Stimulated activated CD8-positive, alpha-beta memory T cell treated with anti-CD3 and anti-CD28 coated beads, Interleukin-4, amount 100 ng/mL, for 24 hours (primary cell): ENCODE measurements at places on chromosomes 11 and 22.

GRCh38 chr11:125449565-125449964, 46.5 kb downstream of the FEZ1 start:
- DNase-seq = no peak

- DNase-seq = no peak
Measured at GRCh38 chr11:64017945-64018224, 17.8 kb upstream of the FLRT1 start.

DNA sequence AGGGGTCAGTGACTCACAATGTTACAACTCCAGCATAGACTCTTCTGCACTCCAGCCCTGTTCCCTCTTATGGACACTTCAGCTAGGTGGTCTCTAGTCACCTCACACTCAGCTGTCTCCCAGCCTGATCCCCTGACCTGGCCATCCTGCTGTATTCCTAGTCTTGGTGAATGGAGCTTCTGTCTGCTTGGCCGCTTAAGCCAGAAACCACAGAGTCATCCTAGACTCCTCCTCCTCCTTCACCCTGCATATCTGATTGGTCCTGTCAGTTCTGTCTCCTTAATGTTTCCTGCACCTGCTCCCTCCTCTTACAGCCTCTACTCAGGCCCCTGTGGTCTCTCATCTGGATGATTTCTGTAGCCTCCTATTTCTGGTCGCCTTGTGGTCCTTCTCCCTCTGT, 144.9 kb downstream of the HIPK3 start:
- DNase-seq = no peak

DNA sequence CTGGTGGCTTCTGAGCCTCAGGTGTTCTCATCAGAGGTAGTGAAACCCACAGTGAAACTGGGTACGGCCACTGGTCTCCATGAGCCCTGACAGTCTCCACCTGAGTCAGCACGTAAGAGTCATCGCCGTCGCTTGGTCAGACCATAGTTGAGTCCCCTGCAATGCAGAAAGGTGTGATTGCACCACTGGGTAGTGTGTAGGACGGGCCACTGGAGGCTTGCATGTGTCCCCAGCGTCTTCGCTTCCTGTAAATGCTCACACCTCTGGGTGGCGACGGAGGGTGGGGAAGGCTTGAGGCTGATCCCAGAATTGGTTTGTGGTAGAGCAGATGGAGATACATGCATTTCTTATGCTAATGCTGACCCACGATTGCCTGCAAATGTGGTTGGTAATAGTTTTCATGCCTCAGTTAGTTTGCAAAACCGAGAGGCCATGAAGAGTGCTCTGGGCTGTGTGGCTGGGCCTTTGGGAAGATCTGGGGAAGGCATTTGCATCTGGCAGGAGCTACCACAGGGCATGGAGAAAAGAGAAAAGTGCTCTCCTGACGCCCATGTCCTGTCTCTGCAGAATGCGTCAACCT, 26.5 kb downstream of the CTTN start:
- no peak for DNase-seq

DNA sequence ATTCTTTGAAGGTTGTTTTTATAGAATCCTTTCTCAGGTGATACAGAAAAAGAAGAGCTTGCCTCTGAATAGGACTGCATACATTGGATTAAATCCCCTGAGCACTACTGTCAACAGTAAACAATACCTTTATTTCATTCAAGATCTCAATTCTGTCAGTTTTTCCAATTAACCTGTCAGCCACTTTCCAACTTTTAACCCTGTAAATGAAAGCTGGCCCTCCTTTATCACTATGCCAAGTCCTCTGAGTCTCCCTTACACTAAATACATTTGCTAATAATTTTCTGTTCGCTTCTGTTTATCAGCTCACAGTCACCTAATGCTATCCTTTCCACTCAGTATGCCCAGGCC, 213.7 kb upstream of the ARHGAP42 start:
- no peak for DNase-seq

GRCh38 chr22:30940685-30941362, 27.8 kb downstream of the MORC2 start:
- DNase-seq = peak; percentile 12

GRCh38 chr22:21033895-21034294, 1.5 kb upstream of the SLC7A4 start:
- DNase-seq = no peak

GRCh38 chr11:12925520-12925919, 83.6 kb upstream of the RASSF10 start:
- no peak for DNase-seq

GRCh38 chr11:69280994-69281393, 13.0 kb upstream of the MYEOV start:
- DNase-seq = no peak

GRCh38 chr11:20600551-20600950, 1.1 kb downstream of the SLC6A5 start:
- no peak for DNase-seq

DNA sequence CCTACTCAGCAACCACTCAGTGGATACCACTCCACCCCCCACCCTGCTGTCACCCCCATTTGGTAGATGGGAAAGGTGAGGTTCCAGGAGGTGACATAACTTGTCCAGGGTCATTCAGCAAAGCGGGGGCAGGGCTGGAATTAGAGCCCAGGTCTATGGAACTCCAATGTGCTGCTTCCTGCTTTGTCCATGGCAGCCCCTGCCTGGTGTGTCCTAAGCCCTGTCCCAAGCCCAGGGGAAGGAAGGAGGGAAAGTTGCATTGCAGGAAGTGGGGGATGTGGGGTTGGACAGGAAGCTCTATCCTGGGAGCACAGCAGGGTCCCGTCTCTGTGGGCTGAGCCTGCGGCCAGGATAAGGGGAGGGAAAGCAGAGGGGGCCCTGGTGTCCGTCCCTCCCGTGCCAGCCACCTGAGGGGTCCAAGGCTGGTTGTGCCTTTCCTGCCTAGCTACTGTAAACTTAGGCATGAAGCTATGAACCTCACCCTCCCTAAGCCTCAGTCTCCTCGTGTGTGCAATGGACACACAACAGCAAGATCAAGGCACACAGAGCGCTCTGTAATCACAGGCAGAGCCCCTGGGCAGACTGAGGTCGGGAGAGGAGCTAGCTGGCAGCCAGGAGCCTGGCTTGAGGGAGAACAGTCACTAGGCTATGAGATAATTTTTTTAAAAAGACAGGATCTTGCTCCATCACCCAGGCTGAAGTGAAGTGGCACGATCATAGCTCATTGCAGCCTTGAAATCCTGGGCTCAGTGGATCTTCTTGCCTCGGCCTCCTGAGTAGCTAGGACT, 12.9 kb downstream of the GAL3ST1 start:
- no peak for DNase-seq

GRCh38 chr11:130181295-130182272, 22.0 kb downstream of the ST14 start:
- no peak for DNase-seq

- no peak for DNase-seq
Measured at GRCh38 chr11:106821826-106822225, 196.4 kb downstream of the GUCY1A2 start.

GRCh38 chr11:111350811-111351210, 28.3 kb downstream of the POU2AF1 start:
- DNase-seq = no peak

DNA sequence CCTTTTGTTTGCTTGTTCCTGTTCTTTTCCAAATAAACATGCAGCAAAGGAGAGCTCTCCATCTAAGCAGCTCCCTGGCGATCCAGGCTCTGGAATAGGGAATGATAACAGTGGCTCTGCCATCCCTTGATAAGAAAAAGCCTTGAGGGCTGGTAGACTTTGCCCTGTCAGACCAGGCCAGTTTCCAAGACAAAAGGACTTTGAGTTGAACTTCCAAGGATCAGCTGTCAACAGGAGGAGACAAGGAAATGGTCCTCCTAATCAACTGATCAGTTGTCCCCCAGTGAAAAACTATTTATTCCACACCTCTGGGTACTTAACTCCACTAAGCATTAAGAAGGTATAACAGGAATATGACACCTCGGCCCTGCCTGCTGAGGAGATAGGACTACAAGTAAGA, 127.8 kb downstream of the PARVA start:
- DNase-seq = no peak

- no peak for DNase-seq
Measured at GRCh38 chr11:76577226-76577920, 93.2 kb downstream of the LRRC32 start.

DNA sequence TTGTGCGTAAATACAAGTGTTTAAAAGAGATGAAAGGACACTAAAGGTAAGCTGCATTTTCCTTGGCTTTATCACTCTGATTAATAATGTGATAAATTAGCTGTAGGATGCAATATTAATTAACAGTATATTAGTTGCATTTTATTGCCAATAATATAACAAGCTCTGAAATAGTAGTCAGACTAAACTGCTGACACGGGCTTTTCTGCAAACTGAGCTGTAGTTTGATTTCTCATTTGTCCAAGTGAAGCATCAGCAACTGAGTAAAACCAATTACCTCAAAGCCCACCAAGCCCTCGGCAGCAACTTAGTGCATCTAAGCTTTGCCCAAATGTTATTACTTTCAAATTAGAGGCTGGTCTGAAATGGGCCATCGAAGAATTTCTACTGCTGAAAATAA, 33.5 kb downstream of the ARL14EP start:
- DNase-seq = no peak

DNA sequence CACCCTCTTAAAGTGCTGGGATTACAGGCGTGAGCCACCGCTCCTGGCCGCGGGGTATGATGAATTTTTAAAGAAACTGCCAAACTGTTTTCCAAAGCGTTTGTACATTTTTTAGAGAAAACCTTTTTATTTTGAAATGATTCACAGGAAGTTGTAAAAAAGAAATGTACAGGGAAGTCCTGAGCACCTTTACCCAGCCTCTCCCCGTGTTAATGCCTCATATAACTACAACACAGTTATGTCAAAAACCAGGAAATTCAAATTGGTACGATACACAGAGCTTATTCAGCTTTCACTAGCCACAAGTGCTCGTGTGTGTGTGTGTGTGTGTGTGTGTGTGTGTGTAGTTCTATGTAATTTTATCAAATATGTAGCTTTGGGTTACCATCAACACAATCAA, 7.0 kb upstream of the FAM118A start:
- no peak for DNase-seq

DNA sequence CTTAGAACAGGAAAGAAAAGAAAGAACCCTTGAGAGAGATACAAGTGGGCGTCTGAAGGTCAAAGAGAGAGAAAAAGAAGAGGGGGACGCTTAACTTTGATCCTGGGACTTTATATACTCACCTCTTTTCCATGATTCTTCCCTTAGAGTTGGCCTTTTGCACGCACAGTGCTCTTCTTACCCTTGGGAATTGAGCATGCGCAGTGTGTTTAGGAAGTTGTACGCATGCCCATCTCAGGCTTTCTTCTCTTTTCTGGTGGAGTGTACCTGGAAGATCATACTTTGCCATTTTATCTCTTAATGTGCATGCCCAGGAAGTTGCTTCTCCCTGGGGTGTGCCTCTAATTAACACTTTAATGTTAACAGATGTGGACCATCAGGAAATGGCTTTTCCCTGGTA, 229.6 kb upstream of the ANO3 start:
- no peak for DNase-seq

DNA sequence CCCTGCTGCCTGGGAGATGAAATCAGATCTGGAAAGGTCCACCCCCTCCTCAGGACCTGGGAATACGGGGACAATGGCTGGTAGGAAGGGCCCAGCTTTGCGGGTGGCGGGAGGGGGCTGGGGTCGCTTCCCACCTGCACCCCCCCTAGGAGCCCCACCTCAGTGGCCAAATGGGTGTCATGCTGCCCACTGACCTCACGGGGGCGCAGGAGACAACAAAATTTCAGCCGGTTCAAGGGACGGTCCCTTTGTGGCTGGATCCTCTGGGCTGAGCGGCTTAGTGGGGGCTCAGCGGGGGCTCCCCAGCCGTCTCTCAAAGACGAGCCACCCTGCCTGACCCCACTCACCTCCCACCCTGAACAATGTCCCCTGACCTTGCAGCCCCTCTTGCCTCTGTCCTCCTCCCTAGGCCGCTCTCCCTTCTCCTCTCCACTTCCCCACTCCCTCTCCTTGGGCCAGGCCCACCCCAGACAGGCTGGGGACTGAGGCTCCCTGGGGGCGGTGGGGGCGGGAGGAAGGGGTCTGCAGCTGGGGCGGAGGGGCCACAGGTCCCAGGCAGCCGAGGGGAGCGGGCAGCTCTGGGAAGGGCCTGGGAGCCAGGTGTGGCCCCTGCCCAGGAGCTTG, 39.3 kb upstream of the H19 start:
- no peak for DNase-seq

DNA sequence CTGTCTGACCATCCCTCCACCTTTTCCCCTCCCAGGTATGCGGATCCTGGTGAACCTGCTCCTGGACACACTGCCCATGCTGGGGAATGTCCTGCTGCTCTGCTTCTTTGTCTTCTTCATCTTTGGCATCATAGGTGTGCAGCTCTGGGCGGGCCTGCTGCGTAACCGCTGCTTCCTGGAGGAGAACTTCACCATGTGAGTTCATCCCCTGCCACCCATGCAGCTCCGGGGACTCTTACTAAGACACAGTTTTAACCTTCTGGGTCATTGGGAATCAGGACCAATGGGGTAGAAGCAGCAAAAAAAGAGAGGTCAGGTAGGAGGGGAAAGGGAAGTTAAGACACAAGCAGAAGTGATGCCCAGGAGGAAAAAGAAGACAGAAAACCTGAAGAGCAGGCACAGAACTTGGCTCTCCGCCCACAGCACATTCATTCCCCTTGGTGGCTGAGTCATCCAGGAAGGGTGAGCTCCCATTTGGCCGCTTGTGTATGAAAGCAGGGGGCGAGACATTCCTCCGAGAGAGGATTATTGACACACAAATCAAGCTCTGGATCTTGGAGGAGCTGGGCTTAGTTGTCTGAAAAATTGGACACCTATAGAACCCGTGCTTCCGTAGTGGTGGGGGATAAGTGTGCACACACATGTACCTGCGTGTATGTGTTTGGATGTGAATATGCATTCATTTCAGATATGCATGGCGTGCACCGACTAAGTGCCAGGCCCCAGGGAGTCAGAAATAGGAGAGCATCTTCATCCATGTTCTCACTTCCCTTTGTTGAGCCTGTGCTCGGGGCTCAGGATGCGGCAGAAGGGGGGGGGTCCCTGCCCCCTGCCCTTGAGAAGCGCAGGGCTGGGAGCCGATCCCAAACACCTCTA, 64.2 kb downstream of the CACNA1I start:
- no peak for DNase-seq

DNA sequence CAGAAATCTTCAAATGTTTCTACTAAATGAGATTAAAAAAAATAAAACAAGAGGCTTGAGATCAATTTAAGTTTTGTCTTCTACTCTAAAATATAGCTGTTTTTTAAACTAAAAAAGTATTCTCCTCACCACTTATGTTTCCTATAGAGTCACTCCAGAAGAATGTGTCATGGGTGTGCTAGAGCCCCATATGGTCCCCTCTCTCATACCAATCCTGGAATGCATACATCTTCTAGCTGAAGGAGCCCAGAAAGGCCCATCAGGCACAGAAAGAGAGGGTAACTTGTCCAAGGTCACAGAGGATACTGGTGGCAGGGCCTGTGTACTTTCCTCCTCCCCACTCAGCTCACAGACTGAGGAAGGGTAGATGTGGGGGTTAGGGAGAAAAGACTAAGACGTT, 34.4 kb downstream of the RELT start:
- DNase-seq = no peak

DNA sequence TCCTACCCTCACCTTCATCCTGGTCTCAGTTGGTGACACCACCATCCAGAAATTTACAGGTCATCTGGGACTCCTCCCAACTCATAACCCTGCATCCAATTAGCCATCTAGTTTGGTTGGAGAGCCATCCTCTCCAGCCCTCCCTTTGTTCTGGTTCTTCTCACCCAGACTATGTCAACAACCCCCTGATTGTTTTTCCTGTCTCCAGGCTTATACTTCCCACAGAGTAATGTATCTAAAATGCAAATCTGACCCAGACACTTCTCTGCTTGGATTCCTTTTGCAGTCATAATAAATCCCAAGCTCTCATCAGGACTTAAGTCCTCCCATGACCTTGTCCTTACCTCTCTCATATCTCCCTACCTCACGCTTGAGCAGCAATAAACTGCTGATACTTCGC, 3.0 kb downstream of the TTC12 start:
- DNase-seq = no peak
